ENCODE measurements at places on chromosomes 11 and 22. TPM values are rescaled to one million over a fixed set of nuclear protein-coding genes. Genes with fewer than 3 reads are reported as not detected.

SDF2L1 gene
- total RNA-seq: 28.2 TPM

SAA2 gene
- not detected for total RNA-seq

GAS2 gene
- total RNA-seq: 14.5 TPM

HPX gene
- 6.1 TPM for total RNA-seq

EIF1AD gene
- 40.1 TPM for total RNA-seq

GP1BB gene
- 7.7 TPM for total RNA-seq

OR8D1 gene
- not detected for total RNA-seq

DNA sequence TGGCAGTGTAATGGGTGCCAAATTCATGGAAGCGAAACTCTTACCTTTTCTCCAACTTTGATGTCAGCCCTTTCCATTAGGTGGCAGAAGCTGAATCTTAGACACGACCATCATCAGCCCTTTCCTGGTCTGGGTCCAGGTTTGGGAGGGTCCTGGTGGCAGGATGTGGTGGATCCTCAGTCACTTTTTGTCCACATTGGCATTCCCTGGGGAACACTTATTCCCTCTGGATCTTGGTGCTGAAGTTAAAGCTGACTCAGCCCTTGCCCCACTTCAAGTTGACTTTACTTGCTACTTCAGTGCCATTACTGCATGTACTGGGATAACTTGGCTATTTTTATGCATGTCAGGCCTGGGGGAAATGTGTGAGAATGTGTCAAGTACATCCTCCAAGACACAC, 16.6 kb upstream of the NTM start:
- no peak for DNase-seq

DNA sequence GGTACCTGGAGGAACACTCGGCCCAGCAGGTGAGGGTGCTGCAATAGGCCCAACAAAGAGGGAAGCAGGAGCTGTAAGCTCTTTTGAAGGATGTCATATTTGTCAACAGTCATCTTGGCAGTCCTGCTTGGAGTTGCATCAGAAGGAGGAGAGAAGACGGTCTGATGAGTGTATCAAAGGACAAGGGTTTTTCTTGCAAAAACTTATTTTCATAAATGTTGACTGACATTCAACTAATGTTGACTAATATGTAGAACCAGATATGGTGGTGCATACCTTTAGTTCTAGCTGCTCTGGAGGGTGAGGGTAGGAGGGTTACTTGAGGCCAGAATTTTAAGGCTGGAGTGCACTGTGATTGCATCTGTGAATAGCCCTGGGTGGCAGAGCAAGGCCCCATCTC, 72.3 kb downstream of the CABIN1 start:
- DNase-seq: no peak

DNA sequence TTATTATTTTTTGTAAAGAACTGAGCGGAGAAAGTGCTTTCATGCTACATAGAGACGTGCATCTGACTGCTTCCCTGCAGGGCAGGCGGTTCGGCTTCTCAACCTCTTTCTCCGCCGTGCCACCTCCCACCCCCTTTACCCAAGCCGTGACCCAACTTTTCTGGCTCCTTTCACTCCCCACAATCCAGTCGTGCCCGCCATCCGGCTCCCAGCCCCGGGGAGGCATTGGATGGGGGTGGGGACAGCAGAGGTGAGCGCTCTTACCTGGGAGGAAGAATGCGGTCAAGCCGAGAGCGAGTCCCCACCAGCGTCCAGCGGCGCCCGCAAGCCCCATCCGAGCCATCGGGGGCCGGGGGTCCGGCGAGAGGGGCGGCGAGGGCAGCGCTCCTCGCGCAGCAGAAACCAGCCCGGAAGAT, 781 bp downstream of the NECTIN1 start:
- peak; percentile 30 for DNase-seq

GRCh38 chr11:73851046-73851764, 25.4 kb downstream of the COA4 start:
- no peak for DNase-seq

DNA sequence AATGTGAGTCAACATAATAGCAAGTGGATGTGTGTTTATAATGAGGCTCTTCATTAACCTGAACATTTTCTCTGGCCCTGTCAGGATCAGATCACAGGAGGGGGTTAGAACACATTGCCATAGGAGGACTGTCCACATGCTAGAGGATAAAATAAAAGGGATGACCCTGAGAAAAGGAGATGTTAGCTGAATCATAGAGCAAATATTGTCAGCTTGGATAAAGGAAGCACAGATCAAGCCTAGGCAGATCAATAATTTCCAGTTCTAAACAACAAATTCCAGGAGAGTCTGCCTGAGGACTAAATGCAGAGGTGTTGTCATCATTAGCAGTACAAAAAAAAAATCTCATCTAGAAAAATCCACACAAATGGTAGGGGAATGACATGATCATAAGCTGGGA, 337.9 kb downstream of the LRRC4C start:
- DNase-seq: no peak

GRCh38 chr11:34339149-34340064, 18.4 kb downstream of the ABTB2 start:
- no peak for DNase-seq

- DNase-seq: no peak
Observed at GRCh38 chr22:22802339-22802970, 85.2 kb upstream of the IGLL5 start.

GRCh38 chr22:36756746-36757655, 18.9 kb downstream of the IFT27 start:
- no peak for DNase-seq

- DNase-seq: no peak
Observed at GRCh38 chr11:36023922-36024321, 80.1 kb downstream of the LDLRAD3 start.

GRCh38 chr11:17401841-17402240, 13.4 kb upstream of the KCNJ11 start:
- DNase-seq: no peak

DNA sequence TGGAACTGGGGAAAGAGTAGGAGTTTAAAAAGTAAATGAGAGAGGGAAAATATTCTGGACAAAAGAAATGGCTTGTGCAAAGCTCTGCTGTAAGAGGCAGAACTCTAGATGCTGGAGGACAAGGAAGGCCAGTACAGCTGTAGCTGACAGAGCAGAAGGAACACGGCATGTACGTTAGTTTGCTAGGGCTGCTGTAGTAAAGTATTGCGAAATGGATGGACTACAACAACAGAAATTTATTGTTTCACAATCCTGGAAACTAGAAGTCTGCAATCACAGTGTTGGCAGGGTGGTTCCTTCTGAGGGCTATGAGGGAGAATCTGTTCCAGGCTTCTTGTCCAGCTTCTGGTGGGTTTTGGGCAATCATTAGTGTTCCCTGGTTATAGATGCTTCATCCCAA, 454.4 kb downstream of the NTM start:
- DNase-seq: no peak

DNA sequence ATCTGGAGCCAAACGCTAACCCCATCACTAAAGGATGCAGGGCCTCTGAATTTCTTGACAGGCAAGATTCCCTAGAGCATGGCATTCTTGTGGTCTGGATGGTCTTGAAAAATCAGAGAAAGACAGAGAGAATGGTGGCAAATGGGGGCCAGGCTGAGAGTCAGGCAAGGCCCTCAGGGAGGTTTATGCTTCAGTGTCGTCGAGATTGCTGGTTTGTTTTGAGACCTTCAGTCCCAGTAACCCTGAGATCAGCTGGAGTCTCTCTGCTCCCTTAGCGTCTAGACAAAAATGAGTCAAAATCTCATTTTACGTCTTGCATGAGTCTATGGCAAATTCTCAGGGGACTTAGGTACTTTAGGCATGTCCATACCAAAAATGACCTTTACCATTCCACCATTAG, 539.3 kb downstream of the SOX6 start:
- no peak for DNase-seq

- DNase-seq: no peak
Observed at GRCh38 chr22:26927821-26928220, 270.4 kb downstream of the MIAT start.

GRCh38 chr11:119290894-119291497, 25.9 kb downstream of the MCAM start:
- no peak for DNase-seq

DNA sequence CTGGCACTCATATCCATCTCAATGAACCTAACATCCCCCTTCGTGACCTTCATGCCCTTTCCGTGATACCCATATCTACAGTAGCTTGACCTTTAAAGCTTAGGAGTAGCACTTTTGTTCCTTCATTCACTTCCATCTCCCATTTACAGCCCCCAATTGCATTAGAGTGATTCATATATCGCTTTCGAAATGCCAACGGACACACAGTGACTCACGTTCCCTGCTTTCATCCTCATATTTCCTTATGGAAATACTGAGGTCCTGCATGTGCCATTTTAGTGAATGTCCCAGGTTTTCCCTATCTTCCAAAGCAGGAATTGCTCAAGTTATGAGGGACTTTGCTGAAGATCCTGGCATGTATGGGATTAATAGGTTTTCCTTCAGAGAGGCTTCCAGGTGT, 44.3 kb upstream of the CEP126 start:
- DNase-seq: no peak

Data from progenitor cell of endocrine pancreas (in vitro differentiated cells).